ENCODE measurements at places on chromosomes 2 and 18. TPM values are rescaled to one million over a fixed set of nuclear protein-coding genes. Genes with fewer than 3 reads are reported as not detected.

GRCh38 chr2:73084971-73085370, 13.5 kb upstream of the SFXN5 start:
- DNase-seq = no peak

DNA sequence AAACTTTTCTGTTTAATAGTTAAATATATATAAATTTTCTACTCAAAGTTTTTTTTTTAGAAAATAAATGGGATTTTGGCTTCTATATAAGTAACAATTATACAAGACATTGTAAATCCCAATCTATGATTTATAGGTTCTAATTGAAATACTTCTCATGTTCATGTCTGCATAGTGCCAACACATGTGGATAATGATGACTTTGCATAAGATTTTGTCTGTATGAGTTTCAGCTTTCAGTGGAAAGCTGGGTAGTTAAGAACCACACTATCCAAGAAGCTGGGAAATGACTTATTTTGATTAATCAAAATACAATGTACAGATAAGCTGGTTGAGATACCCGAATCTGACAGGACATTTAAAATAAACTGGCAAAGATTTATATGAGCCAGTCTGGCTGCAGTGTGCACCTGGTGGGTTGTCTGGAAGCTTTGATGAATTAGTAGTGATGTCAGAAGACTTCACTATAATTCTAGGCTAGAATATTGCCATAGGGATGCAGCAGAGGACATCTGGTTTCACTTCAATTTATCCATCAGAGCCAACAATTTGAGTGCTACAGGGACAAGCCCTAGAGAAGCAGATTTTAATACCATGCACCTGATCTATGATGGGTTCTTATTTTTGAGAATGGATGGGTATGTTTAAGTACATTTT, 45.4 kb downstream of the EML6 start:
- no peak for DNase-seq

- no peak for DNase-seq
These were observed 39.1 kb upstream of the PLEKHM3 start for GRCh38 chr2:208064220-208064961.

GRCh38 chr2:236512902-236513435, 56.7 kb upstream of the ACKR3 start:
- peak; percentile 72 for DNase-seq

DNA sequence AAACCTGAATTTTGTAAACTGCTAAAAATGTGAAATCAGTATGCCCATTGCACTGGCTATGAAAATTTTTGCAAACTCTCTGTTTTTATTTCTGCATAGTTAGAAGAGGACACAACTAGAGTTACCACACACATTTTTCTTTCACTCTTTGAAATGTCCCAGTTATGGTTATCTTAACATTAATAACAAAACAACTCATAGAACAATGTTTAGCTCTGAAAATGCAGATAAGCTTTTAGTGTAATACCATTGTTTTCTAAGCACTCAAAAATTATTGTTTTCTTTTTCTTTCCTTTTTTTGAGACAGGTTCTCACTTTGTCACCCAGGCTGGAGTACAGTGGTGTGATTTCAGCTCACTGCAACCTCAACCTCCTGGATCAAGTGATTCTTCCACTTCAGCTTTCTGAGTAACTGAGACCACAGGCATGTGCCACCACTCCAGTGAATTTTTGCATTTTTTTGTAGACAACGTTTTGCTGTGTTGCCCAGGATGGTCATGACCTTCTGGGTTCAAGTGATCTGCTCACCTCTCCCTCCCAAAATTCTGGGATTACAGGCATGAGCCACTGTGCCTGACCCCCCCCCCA, 1204.5 kb upstream of the ZEB2 start:
- no peak for DNase-seq

DNA sequence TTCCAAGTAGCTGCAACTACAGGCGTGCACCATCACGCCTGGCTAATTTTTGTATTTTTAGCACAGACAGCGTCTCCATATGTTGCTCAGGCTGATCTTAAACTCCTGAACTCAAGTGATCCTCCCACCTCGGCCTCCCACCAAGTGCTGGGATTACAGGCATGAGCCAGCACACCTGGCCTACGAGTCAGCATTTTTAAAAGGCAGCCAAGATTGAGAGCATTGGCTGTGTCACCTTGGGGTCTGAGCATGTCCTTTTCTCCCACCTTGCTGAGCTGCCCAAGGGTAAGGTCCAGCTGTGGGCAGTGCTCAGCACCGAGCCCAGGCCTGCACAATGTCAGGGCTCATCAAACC, 142.8 kb upstream of the LMAN1 start:
- no peak for DNase-seq

GRCh38 chr2:168064011-168064998, 183.1 kb downstream of the STK39 start:
- DNase-seq = no peak

GRCh38 chr18:28485210-28485801, 308.4 kb upstream of the CDH2 start:
- no peak for DNase-seq

DNA sequence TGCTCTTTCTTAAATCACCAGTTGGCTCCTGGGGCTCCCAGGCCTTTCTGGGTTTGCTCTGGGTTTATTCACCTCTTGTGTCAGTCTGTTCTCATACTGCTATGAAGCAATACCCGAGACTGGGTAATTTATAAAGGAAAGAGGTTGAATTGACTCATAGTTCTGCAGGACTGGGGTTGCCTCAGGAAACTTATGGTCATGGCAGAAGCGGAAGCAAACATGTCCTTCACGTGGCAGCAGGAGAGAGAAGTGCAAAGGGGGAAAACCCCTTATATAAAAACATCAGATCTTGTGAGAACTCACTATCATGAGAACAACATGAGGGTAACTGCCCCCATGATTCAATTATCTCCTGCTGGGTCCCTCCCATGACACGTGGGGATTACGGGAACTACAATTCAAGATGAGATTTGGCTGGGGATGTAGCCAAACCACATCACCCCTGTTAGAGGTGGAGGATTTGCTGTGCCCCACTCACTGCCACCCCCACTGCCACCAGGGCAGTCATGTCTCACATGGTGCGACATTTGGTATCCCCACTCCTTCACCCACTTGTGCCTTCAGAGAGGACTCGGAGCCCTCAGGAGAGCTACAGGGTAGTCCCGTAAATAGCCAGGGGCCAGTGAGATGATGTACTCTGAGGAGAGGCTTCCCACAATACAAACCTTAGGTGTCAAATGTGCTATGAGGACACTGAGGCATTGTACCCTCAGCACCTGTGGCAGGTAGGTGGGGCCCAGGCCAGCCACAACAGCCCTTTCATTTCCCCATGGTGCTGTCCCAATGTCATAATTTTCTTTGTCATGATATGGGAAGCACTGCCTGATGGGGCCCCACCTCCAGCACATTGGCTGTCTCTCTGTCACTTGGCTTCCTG, 35.7 kb downstream of the CDC42EP3 start:
- no peak for DNase-seq

DNA sequence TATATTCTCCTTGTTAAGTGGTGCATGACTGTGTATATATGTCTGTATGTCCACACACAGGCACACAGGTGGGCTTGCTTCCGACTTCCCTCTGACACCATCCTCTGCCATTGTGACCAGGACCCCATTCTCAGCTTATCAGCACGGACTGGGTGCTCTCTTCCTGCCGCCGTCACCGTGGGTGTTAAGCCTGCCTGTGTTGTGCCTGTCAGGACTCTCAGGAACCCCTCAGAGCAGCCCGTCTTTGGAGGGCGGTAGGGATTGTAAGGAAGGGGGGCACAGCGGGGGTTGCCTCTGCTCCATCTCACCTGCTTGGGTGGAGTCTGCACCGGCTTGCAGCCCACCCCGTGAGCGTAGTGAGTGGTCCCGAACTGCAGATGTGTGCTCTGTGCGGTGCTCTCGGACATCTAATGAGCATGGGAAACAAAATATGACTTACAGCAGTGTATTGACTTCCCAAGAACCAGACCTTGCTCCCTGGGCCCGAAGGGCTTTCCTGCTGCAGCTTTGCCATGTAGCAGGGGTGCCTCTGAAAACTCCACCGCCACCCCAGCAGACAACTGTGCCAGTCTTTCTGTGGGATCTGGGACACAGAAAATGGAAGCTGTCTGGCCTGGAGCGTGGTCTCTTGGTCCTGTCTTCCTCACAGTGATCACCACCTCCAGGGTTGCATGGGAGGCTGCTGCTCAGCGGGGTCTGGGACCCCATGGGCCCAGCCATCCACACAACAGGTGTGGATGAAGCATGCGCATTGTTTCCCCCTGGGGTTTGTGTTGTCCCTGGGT, 58.9 kb downstream of the SH3RF3 start:
- no peak for DNase-seq

DNA sequence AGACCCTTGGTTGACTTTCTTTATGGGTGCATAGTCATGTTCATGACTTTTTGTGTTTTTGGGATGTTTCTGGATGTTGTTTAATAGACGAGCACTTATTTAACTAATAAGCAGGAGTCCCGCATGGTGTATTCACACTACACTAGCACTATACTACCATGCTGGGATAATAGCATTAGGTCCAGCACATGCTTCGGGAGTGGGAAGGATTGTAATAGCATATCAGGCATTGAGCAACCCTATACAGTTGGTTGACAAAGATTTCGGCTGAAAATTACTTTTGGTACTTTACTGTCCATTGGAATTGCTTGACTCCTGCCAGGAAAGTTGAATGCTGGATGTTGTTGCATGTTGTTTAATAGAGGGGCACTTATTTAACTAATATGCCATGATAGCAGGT, 2.8 kb downstream of the SH3RF3 start:
- no peak for DNase-seq

- DNase-seq = no peak
These were observed 271.3 kb upstream of the STON1 start for GRCh38 chr2:48258481-48259149.

Gene TUBB6
- 35.6 TPM for total RNA-seq

Gene SULT1C4
- 1.6 TPM for total RNA-seq

Gene FOXD4L1
- total RNA-seq = 0.44 TPM
